Activated CD4-positive, alpha-beta T cell treated with anti-CD3 and anti-CD28 coated beads, Interleukin-2, amount 10 ng/mL, durations not matched to agents 24 days and 14 days (primary cell): ENCODE measurements at places on chromosomes 6 and 20.
A peak's percentile ranks its signal among the peaks of the same experiment; 100 is the strongest.

DNA sequence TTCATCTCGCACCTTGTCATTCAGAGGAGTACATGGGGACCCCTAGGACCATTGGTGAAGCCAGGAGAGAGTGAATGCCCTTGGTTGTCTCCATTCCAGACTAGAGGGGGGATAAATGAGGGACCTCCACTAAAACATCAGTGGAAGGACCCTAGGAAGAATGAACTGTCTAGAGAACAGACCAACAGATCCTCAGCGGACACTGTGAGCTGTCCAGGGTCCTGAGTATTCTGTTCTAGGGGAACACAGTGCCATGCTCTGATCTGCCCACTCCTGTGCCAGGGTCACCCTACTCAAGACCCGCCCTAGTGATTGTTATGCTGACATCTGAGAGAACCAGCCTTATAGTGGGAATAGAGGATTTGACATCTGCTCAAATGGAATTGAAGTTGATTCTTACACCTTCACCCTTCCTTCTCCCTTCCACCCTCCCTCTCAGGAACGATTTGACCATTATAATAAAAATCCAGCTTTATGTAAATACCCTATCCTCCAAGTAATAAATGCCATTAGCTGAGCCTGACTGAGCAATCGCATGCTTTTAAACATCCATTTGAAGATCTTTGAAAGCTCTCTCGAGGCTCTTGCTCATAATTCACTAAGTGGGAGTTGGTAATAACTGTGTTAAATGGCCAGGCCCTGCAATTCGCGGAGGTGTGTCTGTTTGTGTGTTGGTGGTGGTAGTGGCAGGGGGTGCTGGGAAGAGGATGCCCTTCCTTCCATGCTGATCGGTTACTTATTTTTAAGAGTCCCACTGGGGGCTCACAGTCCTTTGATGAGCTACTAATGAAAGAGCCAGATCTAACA, 43.6 kb upstream of the SLC32A1 start:
- DNase-seq: peak; percentile 81

GRCh38 chr6:128500014-128500413, 20.4 kb downstream of the PTPRK start:
- DNase-seq: no peak

DNA sequence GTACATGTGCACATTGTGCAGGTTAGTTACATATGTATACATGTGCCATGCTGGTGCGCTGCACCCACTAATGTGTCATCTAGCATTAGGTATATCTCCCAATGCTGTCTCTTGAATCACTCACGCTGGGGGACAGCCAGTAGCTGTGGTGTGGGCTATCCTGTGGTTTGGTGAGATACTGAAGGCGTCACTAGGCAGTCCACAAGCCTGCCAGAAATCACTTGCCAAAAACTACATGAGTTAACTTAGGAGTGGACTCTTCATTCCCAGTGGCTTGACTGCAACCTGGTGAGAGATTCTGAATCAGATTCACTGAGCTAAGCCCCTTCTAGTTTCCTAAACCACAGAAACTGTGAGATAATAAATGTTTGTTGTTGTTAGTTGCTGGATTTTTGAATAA, 191.3 kb downstream of the TSHZ2 start:
- no peak for DNase-seq

DNA sequence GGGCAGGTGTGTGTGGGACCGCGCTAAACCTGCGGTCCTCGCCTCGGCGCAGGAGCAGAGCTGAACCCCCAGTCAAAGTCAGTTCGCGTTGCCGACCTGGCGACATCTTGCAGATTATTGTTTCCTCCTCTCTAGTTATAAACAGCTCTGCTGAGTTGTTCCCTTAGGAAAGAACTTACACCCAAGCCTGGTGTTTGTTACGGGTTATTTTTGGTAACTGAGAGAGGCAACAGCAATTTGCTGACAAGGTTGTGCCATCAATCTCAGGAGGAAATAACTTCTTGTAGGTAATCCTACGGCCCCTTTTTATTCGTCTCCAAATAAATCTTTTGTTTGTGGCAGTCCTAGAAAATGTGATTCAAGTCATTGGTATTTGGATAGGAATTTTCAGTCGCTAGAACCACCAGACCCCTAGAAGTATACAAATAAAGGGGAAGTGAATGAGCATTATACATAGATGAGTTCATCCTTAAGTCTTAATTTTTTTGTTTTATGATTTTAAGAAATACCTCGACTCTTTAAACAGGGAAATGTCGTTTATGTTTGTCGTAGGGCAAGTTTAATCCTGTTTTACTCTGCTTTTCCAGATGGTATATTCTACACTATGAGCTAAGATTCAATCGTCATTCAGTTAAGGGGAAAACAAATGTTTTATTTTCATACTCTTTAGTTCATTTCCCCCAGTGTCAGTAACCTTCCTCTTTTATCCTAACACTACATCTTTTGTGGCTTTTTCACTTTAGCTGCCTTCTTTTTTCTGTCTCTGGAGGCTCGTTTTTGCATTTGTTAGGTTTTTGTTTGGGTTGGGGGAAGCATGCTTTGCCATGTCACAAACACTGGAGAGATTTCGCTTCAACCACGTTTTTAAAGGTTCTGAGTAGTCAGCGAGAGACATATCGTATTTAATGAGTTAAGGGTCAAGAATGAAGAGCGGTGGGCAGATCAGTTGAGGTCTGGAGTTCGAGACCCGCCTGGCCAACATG, 1.2 kb downstream of the PM20D2 start:
- DNase-seq: no peak

DNA sequence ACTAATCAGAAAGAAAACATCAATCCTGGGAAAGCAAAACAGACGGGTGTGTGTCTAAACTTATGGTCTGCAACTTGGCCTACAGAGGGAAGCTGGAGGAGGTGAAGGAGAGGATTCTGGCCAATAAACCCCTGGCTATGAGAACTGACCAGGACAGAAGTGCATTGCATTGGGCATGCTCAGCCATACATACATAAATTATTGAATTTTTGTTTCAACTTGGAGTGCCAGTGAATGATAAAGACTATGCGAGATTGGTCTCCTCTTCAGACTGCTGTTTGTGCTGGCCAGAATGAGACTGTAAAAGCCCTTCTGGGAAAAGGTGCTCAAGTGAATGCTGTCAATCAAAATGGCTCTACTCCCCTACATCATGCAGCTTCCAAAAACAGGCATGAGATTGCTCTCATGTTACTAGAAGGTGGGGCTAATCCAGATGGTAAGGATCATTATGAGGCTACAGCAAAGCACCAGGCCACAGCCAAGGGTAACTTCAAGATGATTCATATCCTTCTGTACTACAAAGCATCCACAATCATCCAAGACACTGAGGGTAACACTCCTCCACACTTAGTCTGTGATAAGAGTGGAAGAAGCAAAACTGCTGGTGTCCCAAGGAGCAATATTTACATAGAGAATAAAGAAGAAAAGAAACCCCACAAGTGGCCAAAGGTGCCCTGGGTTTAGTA, 17.4 kb downstream of the ADNP start:
- peak; percentile 67 for DNase-seq

- no peak for DNase-seq
These were observed 46.6 kb downstream of the LAMA4 start for GRCh38 chr6:112207776-112208175.
